Activated CD4-positive, alpha-beta T cell treated with anti-CD3 and anti-CD28 coated beads, Interleukin-2, amount 50 U/mL, for 48 hours (primary cell): ENCODE measurements at places on chromosomes 12 and 14.

- no peak for DNase-seq
Observed at GRCh38 chr14:31180299-31181051, 27.1 kb downstream of the HECTD1 start.

DNA sequence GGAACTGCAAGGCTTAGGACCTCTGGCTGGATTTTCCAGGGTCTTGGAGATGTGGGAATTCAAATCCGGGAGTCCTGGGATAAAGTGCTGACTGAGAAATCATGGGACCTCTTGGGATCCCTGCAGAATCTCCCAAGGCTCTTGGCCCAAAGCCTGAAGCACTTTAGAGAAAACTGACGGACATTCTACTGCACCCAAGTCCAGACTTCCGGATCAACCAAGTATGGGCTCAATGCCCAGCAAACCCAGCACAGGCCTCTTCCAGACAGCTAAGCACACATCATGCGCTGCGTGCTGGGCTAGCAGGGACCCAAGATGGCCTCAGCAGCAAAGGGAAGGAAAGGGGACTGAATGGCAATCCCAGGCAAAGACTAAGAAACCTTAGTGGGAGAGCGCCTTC lies 85.0 kb downstream of the ACTN1 start:
- DNase-seq, result no peak

DNA sequence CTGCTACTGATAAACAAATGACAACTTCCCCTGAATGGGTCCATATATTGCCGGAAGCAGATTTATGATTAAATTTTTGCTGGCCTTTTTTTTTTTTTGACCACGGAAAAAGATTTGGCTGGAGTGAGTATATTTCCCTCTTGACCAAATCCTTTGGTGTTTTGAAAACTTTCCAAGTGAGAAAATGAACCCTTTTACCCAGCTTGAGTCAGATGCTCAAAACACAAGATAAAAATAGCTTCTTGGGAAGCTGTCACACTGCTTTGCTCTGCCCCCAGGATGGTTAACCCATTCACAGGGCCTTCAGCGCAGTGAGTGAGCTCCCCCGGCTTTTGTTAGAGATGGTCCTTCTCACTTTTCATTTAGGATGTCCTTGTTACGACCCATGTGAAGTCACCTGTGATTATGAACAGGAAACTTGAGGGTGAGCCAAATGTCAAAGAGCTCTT lies 224.3 kb downstream of the PELI2 start:
- DNase-seq, result no peak

GRCh38 chr14:89773644-89774316 lies 180.8 kb downstream of the EFCAB11 start:
- DNase-seq, result peak; percentile 68

GRCh38 chr12:99029511-99030271 lies 384.6 kb downstream of the APAF1 start:
- DNase-seq, result no peak

DNA sequence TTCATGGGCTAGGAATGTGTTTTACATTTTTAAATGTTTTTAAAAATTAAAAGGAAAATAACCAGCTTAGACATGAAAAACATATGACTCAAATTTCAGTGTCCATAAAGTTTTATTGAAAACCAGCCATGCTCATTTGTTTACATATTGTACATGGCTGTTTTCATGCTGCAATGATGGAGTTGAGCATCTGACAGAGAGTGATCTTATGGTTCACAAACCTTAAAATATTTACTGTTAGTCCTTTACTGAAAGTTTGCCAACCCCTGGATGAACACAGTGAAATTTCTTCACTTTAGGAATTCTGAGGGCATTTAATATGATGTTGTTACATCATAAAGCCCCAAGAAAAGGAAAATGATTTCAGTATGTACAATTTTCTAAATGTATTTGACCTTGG lies 16.1 kb downstream of the RASSF9 start:
- DNase-seq, result no peak

GRCh38 chr14:94129111-94129757 lies at the start of gene IFI27L2:
IFI27L2 (minus strand) TSS chr14:94129604; CDS start chr14:94129564, 40 bp downstream.
- DNase-seq, result peak; percentile 75

- DNase-seq, result no peak
Observed at GRCh38 chr12:117680312-117680711, 288.5 kb downstream of the KSR2 start.

GRCh38 chr12:91982946-91983345 lies 162.7 kb downstream of the BTG1 start:
- no peak for DNase-seq

- DNase-seq, result no peak
Observed at GRCh38 chr12:57157588-57158173, 10.3 kb upstream of the LRP1-AS start.

- DNase-seq, result no peak
Observed at GRCh38 chr14:72801836-72802587, 91.9 kb downstream of the DPF3 start.

DNA sequence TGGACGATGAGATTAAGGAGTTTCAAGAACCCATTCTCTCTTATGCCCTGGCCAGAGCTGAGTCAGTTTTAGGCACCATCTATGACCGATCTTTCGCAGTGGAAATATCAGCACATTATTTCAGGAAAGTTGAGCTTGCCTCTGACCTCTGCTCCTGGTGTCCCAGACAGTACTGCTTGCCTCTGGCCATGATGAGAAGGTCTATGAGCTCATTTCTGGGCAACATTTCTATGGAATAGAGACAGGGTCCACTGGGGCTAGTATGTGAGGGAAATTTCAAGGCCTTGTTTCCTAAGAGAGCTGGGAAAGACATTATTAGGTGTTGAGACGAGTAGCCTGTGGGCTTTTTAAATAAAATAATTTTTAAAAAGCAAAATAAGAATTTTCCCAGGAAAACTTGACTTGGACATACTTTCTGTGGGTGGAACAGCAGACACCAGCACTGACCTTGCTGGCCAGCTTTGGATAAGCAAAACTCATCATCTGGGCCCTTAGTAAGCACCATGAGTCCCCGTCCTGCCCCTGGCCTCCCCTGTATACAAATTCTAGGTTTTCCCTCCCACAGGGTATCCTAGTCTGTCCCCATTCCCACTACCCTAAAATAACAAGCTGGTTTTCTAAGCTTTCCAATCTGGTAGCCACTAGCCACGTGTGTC lies 43.4 kb downstream of the DIO2 start:
- DNase-seq, result no peak

- DNase-seq, result no peak
Observed at GRCh38 chr14:89270439-89271227, 146.4 kb downstream of the FOXN3 start.

- no peak for DNase-seq
Observed at GRCh38 chr12:94769047-94769420, 118.7 kb upstream of the TMCC3 start.

DNA sequence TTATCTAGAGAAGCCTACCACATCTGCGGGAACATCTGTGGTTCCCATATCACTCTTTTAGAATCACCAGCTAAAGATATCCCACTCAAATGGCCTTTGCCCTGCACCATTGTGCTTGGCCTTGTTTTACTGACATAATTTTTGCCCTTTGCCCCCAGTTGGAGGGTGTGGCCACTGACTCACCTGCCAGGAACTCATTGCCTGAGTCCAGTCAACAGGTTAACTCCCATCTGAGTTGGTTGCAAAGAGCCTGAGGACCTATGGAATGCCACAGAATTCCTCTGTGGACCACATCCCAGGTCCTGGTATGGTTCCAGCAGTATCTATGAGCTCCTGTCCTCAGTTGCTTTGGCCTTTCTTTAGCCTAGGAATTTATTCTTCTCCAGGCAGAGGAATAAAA lies 55.7 kb upstream of the PTGR2 start:
- no peak for DNase-seq

DNA sequence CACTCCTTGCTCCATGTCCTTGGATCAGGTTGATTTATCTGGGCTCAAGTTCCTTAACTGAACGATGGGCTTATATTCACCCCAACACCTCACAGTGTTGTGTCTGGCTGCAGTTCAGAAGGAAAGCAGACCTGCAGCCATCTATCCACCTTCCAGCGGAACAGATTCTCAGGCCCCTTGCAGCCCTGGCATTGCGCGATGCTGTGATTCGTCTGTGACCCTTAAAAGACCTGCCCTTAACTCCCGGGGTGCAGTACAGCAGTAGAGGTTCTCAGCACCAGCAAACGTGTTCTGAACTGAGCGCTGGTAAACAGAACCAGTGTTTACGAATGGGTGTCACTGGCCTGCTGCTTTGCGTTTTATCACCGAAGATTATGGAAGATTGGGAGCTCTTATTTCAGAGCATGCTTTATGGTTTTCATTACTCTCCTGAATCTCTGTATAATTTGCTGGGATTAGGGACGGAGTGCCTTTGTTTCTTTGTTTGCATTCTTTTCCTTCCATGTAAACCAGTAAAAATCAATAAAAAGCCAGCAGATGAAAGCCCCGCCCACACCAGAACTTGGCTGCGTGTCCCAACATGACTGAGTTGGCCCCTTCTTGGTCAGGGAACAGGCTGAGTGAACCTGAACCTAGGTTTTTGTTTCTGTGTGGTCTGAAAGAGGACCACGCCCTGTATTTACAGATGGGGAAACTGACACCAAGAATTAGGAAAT lies 286.7 kb upstream of the CRY1 start:
- DNase-seq, result no peak
